ENCODE measurements at places on chromosomes 6 and 20.

GRCh38 chr6:85673198-85674139 lies 30.8 kb upstream of the SYNCRIP start:
- DNase-seq = no peak

- no peak for DNase-seq
Measured at GRCh38 chr6:156791320-156791850, 14.2 kb downstream of the ARID1B start.

DNA sequence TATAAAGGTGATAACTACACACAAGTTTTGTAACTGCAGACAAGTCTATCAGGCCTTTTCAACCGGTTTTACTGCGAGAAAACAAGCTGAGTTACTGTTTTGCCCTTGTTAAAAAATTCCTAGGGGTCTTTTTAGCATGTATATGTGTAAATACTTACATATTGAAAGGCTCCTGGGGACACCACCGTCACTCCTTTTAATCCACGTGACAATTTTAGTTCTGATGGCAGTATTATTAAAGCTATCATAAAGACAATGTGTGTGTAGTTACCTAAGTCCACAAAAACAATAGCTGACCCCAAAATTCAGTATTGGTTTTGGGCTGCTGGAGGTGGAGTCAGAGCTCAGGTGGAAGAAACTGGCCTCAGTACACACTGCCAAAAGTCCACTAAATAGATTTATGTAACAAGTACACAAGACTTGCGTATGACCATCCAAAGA lies 41.3 kb upstream of the HFE start:
- DNase-seq = no peak

DNA sequence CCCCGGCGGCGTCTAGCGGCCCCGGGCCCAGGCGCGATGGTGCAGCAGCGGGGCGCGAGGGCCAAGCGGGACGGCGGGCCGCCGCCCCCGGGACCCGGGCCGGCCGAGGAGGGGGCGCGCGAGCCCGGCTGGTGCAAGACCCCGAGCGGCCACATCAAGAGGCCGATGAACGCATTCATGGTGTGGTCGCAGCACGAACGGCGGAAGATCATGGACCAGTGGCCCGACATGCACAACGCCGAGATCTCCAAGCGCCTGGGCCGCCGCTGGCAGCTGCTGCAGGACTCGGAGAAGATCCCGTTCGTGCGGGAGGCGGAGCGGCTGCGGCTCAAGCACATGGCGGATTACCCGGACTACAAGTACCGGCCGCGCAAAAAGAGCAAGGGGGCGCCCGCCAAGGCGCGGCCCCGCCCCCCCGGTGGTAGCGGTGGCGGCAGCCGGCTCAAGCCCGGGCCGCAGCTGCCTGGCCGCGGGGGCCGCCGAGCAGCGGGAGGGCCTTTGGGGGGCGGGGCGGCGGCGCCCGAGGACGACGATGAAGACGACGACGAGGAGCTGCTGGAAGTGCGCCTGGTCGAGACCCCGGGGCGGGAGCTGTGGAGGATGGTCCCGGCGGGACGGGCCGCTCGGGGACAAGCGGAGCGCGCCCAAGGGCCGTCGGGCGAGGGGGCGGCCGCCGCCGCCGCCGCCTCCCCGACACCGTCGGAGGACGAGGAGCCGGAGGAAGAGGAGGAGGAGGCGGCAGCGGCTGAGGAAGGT lies 715 bp downstream of the SOX12 start:
- DNase-seq = no peak

GRCh38 chr20:48626226-48626937 lies 201.4 kb downstream of the PREX1 start:
- DNase-seq = no peak

GRCh38 chr6:12386816-12387215 lies 96.7 kb downstream of the EDN1 start:
- DNase-seq = no peak

DNA sequence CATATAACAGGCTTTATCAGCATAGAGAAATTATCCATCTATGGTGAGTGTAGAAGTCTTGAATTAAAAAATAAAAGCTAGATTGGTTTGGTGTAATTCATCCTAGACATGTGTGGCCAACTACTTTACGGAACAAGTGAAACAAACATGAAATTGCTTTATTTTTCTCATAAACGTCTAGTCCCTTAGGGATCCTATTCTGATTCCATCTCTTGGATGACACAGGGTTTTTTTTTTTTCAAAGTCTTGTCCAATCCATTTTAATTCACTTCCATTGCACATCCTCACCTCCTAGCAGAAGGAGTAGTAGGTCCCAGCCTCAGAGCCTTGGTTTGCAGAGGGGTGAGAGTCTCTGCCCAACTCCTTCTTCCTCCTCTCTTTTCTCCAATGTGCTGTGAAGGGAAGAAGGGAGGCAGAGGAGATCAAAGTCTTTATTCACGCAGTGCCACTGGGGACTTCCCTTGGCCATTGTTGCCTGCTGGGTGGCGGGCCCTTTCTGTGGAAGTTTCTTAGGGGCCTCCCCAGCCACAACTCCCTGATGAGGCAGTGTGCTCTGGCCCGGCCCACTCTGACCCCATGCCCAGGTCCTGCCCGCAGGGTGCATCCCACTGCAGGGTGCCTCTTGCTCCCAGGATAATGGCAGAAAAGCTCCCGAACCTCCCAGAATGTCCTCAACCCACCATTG lies 104.4 kb upstream of the SNX9 start:
- DNase-seq = no peak

GRCh38 chr6:33206864-33207551 lies 1.3 kb upstream of the RING1 start:
- no peak for DNase-seq

DNA sequence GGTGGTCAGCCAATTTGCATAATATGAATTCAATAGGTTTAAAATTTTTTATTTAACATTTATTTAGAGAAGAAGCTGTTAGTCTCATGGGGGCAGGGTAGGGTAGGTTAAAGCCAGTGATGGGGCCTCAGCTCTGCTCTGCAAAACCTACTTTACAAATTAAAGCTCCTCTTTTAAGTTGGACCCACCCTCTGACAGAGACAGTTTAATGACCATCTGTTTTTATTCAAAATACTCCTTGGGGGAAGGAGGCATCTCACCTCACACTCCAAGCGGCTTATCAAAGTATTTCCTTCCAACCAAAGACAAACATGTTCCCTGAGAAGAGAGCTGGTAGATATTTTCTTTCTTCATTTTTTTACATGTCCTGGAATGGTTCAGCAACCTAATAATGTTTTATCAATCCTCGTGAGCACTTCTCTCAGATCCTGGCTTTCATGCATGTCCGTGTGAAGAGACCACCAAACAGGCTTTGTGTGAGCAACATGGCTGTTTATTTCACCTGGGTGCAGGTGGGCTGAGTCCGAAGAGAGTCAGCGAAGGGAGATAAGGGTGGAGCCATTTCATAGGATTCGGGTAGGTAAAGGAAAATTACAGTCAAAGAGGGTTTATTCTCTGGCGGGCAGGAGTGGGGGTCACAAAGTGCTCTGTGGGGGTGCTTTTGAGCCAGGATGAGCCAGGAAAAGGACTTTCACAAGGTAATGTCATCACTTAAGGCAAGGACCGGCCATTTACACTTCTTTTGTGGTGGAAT lies 184.7 kb downstream of the GJA1 start:
- DNase-seq = no peak

- no peak for DNase-seq
Measured at GRCh38 chr6:136534268-136534667, 16.0 kb downstream of the MAP7 start.

GRCh38 chr20:25117990-25118389 lies 36.0 kb upstream of the VSX1 start:
- no peak for DNase-seq

DNA sequence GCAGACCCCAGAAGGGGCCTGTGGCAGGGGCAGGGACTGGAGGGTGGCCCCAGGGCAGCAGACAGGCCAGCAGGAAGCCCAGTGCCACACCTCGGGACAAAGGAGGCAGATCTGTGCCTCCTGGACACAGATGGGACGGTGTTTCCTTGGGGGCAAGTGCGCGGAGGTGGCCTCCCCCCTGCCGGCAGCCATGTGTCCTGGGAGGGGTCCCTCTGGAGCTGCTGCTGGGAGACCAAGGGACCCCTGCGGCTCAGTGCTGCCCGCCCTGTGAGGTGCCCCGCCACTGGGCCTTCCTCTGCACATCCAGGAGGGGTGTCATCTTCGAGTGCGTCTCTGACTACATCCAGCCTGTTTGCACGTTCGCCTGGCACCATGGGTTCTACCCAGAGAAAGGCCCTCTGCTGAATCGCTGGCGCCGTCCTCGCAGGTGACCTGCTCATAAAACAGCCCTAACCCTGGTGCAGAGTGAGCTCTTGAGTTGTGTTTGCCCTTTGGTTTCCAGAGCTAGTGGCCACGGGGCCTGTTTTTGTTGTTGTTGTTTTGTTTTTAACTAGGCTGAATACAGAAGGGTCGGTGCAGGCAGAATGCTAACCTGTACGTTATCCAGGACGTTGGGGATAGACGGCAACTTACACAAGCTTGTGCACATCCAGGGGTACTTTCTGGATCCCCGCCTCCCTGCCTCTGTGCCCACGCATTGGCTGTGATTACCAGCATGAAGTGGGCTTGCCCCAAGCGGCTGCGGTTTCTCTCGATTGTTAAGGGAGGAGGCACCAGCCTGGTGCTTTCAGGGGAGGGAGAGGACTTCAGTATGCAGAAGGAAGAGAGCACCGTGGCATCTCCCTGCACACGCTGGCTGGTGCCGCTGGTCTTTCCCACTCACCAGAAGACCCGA lies 1.3 kb upstream of the KCNQ2 start:
- no peak for DNase-seq

DNA sequence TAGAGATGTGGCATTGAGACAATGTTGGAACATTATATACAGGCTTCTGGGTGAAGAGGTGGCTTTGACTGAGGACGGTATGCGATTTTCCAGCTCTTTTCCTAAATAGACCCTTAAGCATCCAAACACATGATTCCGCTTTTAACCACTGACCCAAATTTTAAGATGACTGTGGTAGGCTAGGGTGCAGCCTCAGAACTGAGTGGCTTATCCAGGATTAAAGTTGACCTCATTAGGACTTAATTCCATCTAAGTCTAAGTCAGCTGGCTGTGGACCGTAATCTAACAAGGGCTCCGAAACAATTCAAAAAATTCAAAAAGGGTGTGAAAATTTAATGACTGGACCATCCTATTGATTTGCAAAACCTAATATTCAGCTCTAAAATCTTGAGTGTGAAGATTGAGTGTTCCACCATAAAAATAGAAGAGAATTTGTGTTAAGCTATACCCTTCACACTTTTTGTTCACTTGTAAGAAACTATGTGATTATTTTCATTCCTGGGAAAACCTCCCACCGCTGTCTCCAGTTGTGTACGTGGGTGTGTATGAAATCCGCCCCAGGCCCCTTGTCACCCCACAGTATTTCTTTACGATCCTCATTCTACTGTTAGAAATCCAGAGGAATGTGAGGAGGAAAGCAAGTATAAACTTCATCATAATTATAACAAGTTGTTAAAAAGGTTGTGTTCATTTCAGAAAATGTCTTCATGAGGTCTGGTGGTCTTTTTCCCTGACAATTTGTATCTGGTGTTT lies 2.7 kb downstream of the PCMTD2 start:
- DNase-seq = no peak

GRCh38 chr20:62473717-62474603 lies 1.8 kb downstream of the GATA5 start:
- no peak for DNase-seq

GRCh38 chr6:12291071-12291838 lies 1.1 kb downstream of the EDN1 start:
- no peak for DNase-seq

- no peak for DNase-seq
Measured at GRCh38 chr6:128127650-128128049, 226.8 kb upstream of the THEMIS start.

DNA sequence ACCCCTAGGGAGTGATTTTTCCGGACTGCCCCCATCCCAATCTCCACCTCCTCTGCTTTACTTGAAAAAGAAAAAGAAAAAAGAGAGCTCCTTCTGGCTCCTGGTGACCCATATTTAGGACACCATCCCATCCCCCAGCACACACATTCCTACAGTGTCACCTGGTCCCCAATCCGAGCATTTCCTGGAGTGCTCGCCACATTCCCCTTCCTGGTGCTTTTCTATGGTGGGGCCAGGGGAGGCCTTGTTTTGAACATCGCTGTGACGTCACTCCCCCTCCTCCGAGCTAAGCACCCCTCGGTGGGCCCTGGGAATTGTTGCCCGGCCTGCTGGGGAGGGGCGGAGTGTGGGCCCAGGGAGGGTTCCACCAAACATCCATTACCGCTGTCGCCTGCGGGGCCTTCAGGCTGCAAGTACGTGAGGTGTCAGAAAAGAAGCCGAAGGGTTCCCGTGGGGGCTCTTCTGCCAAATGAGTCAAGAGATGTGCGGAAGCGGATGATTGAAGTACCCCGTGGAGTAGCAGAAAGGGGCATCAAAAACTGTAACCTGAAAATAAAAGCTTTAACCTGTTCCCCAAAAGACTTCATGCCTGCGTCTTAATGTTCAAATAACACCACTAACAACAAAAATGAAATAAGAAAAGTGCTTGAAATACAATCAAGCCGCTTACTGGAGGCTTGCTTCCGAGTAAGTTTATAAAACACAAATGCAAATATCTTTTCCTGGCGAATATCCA lies 2.8 kb upstream of the FOXC1 start:
- no peak for DNase-seq

GRCh38 chr20:59176812-59177211 lies 13.2 kb downstream of the ZNF831 start:
- DNase-seq = no peak

- DNase-seq = no peak
Measured at GRCh38 chr6:41922154-41922553, 855 bp downstream of the BYSL start.

GRCh38 chr6:88989215-88989614 lies 25.8 kb upstream of the RNGTT start:
- DNase-seq = no peak

- DNase-seq = no peak
Measured at GRCh38 chr6:72819609-72820008, 197.7 kb downstream of the KCNQ5 start.

GRCh38 chr20:6295127-6295866 lies 172.5 kb upstream of the FERMT1 start:
- DNase-seq = no peak

DNA sequence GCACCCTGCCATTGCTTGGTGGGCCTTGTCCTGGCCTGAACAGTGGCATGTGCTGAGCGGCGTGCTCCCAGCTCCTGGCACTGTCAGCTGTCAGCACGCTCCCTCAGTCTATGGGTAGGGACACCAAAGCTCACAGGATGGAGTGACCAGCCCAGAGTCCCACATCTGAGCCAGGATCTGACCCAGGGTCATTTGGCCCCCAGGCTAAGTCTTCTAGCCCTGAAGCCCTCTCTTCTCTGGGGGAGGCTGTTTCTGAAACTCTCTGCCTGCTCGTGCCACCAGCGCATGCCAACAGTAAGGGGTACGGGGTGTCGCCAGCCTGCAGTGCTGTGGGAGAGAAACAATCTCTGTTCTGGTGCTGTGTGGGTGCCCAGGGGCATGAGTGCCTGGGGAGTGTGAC lies 37.1 kb downstream of the CDH4 start:
- no peak for DNase-seq

- DNase-seq = no peak
Measured at GRCh38 chr6:104699593-104700329, 160.0 kb downstream of the HACE1 start.

GRCh38 chr6:135909737-135910387 lies 58.4 kb downstream of the PDE7B start:
- DNase-seq = no peak

- no peak for DNase-seq
Measured at GRCh38 chr6:33237741-33238140, 29.4 kb downstream of the RING1 start.

All from activated T-helper 1 cell treated with anti-CD3 and anti-CD28 coated beads, Interleukin-2, amount 50 U/mL, for 16 hours (primary cell).